ENCODE measurements at places on chromosomes 1 and 21.

GRCh38 chr1:25569597-25570396, 26.4 kb downstream of the LDLRAP1 start:
- DNase-seq = no peak

DNA sequence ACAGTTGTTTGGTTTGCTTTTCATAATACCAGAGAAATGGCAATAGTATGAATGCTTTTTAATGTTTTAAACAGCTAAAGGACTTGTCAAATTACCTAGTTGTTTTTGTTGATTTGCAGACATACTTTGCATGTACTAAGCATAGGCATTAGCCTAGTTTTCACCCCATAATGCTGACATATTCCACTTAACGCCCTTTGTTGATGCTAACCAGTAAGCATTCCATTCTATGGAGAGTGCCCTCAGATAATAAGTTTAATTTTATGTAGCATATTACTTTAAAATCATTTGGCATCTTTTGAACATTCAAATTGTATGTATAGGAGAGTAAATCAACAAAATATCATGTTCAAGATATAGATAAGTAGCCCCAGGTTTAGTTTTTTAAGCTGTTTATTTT, 32.5 kb downstream of the RGS21 start:
- no peak for DNase-seq

GRCh38 chr1:72241397-72241796, 40.9 kb downstream of the NEGR1 start:
- DNase-seq = no peak

DNA sequence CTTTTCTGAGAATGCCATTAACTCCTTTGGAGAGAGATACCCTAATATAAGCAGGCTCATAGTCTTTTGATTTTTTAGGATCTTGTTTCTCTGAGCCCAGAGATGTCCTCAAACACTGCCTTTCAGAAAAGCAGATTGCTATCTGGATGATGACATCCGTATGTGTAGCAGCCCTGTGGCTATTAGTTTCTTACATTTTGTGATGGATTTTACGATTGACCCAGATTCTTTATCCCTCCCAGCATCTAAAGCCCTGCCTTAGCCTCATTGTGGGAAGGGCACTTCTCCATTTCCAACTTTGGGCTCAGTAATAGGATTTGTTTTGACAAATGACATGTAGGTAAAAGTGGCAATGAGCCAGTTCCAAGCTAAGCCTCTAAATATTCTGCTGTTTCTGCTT, 300.3 kb downstream of the TTLL7 start:
- no peak for DNase-seq
